ENCODE measurements at places on chromosomes 6 and 20. TPM values are rescaled to one million over a fixed set of nuclear protein-coding genes. Genes with fewer than 3 reads are reported as not detected.

EFCAB8 gene
- total RNA-seq: not detected

ADGRB3 gene
- 4.7 TPM for total RNA-seq

GSTA3 gene
- total RNA-seq: not detected

MUC22 gene
- 0.06 TPM for total RNA-seq

ASIP gene
- not detected for total RNA-seq

BTNL2 gene
- not detected for total RNA-seq

C2 gene
- not detected for total RNA-seq

DNA sequence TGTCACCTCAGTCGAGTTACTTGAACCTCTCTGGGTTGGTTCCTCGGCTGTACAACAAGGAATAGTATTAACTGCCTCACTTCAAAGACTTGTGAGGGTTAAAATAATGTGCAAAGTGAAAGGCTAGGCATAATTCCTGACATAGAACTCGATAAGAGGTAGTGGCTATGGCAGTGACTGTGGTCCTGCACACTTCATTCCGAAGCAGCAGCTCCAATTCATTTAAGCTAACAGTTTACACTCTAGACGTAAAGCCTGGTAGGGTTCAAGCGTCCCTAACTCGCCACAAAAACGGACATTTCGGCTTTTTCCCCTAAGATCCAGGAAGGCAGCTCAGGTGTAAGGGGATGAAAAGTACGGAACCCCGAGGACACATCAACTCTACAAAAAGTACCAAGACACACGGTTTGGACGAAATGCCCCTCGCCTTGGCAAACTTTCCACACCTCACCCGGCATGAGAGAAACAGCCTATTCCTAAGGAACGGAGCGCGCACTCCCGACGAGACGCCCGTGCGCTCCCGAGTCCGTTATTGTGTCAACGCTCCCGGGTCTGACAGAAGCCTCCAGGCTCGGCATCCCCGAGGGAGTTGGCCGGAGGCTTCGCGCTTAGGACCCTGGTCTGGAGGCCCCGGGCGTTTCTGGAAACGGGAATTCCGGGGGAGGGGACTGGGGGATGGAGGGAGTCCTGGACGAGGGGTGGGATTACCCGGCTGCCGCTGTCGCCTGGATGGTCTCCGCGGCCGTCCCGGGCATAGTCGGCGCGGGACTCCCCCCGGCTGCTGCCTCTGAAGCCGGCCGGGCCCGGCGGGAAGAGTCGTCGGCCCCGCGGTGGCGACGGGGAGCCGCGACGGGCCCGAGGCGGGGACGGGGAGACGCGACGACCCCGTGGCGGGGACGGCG lies 937 bp downstream of the ZNF318 start:
- DNase-seq: no peak

GRCh38 chr6:72365773-72366172 lies 256.1 kb upstream of the KCNQ5 start:
- no peak for DNase-seq

- DNase-seq: no peak
Observed at GRCh38 chr20:3223651-3223993, 14.3 kb downstream of the ITPA start.

DNA sequence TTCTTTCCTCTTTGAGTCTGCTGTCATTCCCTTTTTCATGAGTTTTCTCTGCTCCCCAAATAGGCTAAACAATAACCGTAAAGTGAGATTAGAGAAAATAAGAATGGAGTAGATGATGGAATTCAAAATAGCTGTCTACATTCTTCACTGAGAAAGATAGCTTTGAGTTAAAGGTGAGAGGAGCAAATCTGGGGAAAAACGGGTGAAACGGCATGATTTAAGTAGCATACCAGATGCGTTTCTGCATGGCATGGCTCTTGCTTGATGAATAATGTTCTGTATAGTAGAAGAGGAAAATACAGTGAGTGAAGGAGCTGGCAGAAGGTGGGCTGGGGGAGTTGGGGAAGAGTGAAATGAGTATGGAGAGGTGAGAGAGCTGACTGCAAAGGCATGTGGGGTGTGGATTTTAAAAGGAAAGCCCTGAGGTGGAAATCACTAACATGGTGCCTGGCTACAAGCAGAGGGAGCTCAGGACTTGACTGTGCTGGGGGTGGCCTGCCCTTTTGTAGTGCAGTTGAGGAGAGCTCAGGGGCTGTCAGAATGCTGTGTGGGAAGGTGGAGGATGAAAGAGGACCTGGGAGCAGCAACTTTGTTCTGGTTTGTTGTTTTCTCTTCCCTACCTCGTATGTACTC lies 8.8 kb downstream of the BICRAL start:
- DNase-seq: no peak

GRCh38 chr6:88368071-88368787 lies 202.1 kb upstream of the CNR1 start:
- DNase-seq: peak; percentile 85

DNA sequence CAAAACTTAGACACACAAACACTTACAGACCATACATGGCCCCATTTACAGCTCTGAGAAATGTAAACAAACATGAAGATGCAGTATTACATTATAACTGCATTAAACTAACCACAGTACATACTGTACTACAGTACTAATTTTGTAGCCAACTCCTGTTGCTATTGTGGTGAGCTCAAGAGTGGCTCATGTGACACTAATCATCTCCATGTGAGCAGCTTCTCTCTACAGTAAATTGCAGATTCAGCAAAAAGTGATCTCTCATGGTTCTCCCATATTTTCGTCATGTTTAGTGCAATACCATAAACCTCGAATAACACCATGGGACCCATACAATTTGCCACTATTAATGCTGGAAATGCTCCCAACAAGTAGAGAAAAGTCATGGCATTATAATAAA lies 860.4 kb downstream of the EPHA7 start:
- no peak for DNase-seq

DNA sequence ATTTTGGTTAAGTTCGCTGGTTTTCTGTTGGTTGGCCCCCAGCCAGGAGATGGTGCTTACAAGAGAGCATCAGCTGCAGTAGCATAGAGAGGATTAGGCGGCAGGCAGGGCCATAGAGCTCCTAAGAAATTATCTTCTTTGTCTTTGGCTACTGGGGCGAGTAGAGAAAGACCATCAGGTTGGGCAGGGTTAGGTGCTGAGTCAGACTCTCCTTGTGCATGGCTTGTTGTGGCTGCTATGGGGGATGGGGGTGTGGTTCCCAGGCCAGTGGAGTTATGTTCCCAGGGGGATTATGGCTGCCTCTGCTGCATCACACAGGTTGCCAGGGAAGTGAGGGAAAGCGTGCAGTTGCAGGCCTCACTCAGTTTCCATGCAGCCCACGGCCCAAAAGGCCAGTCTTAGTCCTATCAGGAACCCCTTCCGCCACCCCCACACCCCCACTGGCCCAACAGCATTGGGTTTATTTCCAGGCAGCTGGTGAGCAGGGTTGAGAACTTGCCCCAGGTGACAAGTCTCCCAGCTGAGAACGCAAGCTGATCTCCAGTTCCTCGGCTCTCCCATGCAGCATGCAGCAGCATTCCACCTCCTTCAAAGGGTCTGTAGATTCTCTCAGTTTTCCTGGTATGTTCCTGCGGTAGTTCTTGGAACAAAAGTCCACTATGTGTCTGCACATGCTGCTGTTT lies 243.7 kb downstream of the UTRN start:
- peak; percentile 43 for DNase-seq

- no peak for DNase-seq
Observed at GRCh38 chr20:64041781-64042053, 5.7 kb downstream of the C20orf204 start.

- DNase-seq: no peak
Observed at GRCh38 chr6:107124934-107125348, 9.6 kb upstream of the BEND3 start.

GRCh38 chr6:11601776-11602605 lies 64.4 kb downstream of the TMEM170B start:
- no peak for DNase-seq

DNA sequence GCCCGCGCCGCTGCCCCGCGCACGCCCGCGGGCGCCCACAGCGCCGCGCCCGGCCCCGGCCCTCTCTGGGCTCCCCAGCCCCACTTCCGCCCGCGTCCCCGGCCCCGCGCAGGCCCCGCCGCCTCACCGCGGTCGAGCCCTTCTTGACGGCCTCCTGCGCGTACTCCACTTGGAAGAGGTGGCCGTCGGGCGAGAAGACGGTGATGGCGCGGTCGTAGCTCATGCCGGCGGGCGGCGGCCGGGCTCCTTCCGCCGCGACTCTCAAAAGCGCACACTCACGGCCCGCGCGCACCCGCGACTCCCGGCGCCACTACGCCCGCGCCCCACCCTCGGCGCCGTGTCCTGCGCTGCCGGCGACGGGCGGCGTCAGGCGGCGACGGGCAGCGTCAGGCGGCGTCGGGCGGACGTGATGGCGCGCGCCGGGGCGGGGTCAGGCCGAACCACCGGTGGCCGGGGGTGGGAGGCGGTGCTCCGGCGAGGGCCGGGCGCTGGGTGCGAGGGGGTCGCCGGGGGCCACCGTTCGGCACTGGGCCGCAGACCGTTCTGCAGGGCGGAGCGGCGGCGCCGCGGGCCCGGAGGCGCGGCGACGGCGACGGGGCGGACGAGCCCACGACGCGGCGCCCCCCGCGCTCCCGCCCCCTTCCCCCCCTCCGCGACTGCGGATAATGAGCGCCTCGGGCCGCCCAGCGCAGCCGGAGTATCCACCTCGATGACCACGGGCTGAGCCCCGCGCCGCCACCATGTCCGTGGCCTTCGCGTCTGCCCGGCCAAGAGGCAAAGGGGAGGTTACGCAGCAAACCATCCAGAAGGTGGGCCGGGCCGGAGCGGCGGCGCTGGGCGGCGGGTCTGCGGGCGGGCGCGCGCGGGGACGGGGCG lies at the start of the genes PSMA7 and SS18L1:
Gene PSMA7, minus strand, starts transcription at position 314 of the 876 bp plus-strand sequence. Its CDS starts 91 bp downstream, at position 223.
Gene SS18L1, plus strand, starts transcription at position 689 of the 876 bp plus-strand sequence. Its CDS starts 52 bp downstream, at position 741.
- no peak for DNase-seq

DNA sequence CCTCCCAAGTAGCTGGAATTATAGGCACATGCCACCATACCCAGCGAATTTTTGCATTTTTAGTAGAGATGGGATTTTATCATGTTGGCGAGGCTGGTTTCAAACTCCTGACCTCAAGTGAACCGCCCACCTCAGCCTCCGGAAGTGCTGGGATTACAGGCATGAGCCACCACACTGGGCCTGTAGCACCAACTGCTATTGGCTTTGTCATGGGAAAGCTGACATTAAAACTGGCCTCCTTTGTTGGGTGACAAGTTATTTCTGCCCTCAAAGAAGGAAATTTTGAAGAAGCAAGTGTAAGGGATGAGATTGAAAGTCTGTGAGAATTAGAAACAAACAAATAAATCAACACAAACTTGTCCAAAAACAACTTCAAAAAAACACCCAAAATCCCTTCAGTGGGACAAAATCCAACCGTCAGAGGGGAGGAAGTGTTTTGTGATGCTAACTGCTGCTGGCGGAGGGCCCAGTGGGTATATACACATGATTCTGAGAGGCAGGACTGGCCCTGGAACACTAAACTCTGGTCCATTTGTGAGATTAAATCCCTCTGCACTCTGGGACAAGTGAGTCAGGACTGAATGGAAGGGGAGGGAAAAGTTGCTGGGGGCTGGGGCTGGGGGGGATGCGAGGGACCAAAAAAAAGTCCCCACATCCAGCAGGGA lies 87.5 kb upstream of the NAA20 start:
- DNase-seq: no peak

GRCh38 chr6:155443168-155443567 lies 12.5 kb downstream of the NOX3 start:
- no peak for DNase-seq

- no peak for DNase-seq
Observed at GRCh38 chr6:82767037-82767436, 298.6 kb downstream of the UBE3D start.

- no peak for DNase-seq
Observed at GRCh38 chr6:79841577-79842375, 105.6 kb downstream of the ELOVL4 start.

DNA sequence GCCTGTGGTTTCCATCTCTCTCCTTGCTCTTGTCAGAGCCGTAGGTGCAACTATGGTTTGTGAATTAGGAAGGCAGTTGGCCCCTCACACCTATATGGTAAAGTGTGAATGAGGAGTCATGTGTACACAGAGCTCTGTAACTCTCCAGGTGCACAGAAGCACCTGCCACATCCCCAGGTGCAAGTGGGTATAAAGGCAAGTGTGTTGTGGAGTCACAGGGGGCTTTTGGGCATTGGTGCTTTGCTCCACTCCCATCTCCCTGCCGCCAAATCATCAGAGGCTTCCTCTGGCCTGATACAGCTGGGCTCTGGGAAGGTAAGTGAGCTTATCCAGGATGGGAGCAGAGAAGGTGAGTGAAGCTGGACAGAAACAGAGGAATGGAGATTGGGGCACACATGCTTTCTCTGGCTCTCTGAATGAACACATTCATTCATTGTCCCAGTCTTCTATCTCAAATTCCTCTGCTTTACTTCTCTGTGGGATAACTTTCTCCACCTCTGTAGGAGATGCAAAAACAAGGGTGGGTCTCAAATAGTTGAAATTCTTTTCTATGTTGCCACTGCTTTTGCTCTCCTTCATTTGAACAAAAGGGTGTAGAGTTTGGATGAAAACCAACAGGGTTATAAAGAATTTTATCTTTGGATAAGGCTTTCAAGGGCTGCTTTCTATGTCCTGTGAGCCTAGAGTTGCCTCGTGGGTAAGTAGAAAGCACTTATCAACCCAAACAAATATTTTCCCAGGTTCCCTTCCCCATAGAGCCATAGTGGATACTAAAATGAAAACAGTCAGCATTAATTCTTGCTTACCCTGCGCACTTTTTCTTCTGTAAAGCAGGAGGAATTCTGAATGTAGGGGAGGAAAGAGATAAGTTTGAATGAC lies 45.0 kb upstream of the RIPOR2 start:
- DNase-seq: no peak

All from epithelial cell of proximal tubule (primary cell).